CD8-positive, alpha-beta memory T cell (primary cell): ENCODE measurements at places on chromosomes 5 and 9. TPM values are rescaled to one million over a fixed set of nuclear protein-coding genes. Genes with fewer than 3 reads are reported as not detected.

The IFNE gene
- 0.15 TPM for total RNA-seq

The TRIP13 gene
- total RNA-seq: 37.5 TPM

The ENHO gene
- total RNA-seq: 0.39 TPM

The CWC27 gene
- 38.0 TPM for total RNA-seq

The PCDHB9 gene
- not detected for total RNA-seq

The ACTBL2 gene
- total RNA-seq: not detected

The CRB2 gene
- not detected for total RNA-seq

The FST gene
- 0.13 TPM for total RNA-seq

The PDZD2 gene
- total RNA-seq: 0.27 TPM

The SEMA6A gene
- total RNA-seq: not detected

The SLC25A2 gene
- total RNA-seq: 0.35 TPM

The FBLL1 gene
- not detected for total RNA-seq

The GBGT1 gene
- total RNA-seq: 1.8 TPM

The PCDHA3 gene
- total RNA-seq: not detected

The BDP1 gene
- 33.4 TPM for total RNA-seq

The ADAMTS6 gene
- total RNA-seq: 0.93 TPM

The PCDHGB5 gene
- 0.22 TPM for total RNA-seq

The RNF44 gene
- 54.6 TPM for total RNA-seq

The PRDM9 gene
- not detected for total RNA-seq

The NKD2 gene
- total RNA-seq: 0.48 TPM

The TUSC1 gene
- total RNA-seq: not detected
